ENCODE measurements at places on chromosomes 13 and 19.
A peak's percentile ranks its signal among the peaks of the same experiment; 100 is the strongest.

- DNase-seq = no peak
Measured at GRCh38 chr13:48993150-48993549, 17.4 kb downstream of the FNDC3A start.

GRCh38 chr19:45440259-45440638, 16.5 kb upstream of the ERCC1 start:
- no peak for DNase-seq

DNA sequence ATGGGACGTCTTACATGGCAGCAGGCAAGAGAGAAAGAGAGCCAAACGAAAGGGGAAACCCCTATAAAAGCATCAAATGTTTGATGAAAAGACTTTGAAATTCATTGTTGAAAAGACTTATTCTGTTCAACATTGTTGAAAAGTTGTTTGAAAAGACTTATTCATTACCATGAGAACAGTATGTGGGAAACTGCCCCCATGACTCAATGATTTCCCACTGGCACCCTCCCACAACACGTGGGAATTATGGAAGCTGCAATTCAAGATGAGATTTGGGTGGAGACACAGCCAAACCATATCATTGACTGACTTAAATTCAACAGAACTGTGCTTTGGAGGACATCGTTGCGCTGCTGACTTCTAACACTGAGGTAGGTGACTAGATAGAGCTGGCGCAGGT, 48.0 kb upstream of the RCBTB2 start:
- no peak for DNase-seq

DNA sequence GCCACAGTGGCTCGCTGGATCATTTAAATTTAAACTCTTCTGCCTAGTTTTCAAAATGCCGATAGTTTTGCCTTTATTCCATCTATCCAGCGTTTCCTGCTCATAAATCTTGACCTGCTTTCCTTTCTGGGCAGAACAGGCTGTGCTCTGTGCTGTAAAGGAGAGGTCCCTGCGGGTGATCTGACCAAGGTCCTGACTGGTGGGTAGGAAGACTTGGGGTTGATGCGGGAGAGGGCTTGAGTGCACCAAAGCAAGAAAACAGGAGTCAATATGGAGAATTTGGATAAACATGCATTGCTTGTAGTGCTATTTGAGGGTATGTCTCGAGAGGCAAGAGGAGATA, 533.6 kb downstream of the MYO16 start:
- no peak for DNase-seq

DNA sequence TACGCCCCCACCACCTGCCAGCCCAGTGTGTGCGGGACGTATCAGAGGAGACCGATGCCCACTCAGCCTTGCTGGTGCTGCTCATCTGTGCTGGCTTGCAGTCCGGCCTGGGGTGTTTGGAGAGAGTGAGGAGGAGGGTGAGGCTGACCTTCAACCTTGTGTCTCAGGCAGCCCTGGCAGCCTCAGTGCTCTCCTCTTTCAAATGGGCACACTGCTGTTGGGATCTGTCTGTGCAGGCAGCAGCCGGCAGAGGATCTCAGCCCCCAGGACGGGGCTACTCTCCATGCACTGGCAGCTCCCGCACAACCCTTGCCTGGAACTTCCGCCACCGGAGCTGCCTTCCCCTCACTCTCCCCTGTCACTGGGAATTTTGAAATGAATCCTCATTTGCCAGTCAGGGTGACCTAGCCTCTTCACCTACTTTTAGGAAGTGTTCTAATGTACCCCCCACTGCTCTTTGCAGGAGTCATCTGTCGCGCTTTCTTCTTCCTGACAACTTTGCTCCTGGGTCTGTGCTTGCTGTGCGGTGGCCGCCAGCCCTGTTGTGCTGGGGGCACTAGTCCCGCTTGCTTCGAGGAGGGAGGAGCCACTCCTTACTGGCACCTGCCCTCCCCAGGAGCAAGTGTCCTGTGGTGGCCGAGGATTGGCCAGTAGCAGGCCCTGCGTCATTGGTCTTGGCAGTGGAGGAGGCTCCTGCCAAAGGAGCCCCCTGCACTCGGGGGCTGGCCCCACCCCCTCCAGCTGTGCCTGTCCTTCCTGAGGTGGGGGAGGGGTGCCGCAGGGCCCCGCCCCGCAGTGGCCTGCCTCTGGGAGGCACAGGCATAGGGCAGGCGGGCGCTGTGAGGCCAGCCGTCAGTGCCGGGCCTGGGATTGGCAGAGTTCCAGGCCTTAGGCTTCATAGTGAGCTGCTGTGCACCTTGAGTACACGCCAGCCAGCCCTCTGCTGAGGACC, 53.4 kb downstream of the TSSK6 start:
- DNase-seq = no peak

DNA sequence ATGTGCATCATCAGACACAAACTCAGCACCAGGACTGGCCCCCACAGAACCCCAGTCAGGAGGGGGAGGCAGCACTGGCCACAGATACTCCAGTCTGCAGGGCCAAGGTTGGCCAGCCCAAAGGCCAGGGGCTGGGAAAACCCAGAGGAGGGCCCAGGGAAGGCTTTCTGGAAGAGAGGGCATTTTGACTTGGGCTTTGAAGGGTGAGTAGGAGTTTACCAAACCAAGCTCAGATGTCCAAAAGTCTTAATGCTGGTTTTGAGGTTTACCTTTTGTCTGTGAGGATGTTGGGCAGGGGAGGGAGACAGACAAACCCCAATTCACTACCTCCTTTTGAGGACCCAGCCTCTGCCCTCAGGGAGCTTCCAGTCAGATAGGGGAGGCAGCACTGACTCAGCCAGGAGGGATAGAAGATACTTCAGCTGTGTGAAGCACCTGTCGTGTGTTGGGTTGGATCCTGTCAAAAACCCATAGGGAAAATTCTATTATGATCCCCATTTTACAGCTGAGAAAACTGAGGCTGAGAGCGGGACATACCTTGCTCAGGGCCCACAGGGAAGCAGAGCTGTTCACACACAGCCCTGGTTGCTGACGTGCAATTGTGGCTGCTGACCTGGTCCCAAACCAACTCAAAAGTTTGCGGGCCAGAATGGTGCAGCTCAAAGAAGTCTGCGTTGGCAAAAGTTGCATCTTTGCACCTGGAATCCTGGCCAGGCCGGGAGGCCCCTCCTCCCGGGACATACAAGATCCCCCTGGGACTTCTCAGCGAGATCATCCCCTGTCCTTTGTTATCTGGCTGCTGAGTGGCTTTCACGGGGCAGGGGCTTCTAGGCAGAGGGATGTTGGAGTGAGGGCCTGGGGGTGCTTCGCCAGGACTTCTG, 13.1 kb downstream of the CILP2 start:
- no peak for DNase-seq

- DNase-seq = no peak
Measured at GRCh38 chr19:50654882-50655281, 5.6 kb downstream of the C19orf81 start.

DNA sequence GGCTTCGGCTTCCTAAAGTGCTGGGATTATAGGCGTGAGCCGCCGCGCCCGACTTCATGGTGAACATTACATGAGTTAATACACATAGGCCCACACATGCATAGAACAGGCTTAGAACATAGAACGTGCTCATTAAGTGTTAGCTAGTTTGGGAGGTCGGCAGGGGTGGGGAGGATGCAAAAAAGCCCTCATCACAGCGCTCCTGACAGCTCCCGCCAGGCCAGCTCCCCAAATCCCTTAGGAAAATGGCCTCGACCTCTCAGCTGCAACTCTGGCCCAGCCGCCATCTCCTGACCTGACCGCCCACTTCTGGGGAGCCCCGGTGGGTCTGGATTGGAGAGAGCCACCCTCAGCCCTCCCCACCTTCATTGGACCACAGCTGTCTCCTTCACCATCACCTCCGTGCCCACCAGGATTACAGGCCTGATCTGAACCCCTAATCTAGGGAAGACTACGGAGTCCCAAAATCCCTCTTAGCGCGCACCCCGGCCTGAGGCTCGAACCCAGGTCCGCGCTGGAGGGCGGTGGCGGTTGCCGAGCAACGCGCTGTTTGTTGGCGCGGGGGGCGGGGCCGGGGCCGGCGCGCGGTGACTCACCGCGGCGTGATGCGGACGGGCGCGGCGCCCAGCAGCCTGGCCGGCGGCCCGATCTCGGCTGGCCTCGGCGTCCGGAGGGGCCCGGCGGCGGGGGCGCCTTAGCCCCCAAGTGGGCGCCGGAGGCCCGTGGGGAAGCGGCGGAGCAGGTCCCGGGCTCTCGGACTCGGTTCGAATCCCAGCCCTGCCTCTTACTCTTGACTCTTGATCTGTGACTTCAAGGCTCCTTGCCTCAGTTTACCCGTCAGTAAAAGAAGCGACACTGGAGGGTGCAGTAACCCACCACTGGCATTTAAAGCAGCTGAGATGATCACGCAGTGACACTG, 26.7 kb upstream of the NANOS3 start:
- DNase-seq = peak; percentile 76

DNA sequence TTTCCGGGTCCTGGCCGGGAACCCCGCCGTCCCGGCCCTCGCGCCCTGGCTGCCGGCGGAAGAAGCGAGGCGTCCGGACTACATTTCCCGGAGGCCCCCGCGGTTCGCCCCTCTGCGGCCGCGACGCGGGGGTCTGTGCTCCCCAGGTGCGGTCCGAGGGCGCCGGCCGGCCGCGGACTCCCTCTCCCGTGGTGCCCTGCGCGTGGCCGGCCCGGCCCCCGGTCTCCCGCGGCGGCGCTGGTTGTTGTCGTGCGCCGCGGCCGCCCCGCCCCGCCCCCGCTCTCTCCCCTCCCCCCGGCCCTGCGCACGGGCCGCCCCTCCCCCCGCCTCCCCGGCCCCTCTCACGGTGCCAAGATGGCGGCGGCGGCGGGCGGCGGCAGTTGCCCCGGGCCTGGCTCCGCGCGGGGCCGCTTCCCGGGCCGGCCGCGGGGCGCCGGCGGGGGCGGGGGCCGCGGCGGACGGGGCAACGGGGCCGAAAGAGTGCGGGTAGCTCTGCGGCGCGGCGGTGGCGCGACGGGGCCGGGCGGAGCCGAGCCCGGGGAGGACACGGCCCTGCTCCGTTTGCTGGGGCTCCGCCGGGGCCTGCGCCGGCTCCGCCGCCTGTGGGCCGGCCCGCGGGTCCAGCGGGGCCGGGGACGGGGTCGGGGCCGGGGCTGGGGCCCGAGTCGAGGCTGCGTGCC, at the start of gene KMT2B:
KMT2B (plus strand) TSS at position 339 of the 680 bp plus-strand sequence; CDS start at position 355, 16 bp downstream.
- DNase-seq = no peak

DNA sequence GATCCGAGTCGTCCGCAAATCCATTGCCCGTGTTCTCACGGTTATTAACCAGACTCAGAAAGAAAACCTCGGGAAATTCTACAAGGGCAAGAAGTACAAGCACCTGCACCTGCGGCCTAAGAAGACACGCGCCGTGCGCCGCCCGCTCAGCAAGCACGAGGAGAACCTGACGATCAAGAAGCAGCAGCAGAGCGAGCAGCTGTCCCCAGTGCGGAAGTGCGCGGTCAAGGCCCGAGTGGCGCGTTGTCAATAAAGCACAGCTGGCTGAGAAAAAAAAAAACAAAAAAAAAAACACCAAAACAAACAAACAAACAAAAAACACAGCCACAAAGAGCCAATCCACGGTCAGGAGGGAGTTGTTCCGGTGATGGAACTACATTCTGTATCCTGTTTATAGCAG, 4.7 kb upstream of the GNA15 start:
- DNase-seq = no peak

GRCh38 chr13:99808786-99809185, 162.8 kb downstream of the ZIC5 start:
- DNase-seq = no peak

- DNase-seq = no peak
Measured at GRCh38 chr13:53890696-53891095, 862.1 kb downstream of the OLFM4 start.

DNA sequence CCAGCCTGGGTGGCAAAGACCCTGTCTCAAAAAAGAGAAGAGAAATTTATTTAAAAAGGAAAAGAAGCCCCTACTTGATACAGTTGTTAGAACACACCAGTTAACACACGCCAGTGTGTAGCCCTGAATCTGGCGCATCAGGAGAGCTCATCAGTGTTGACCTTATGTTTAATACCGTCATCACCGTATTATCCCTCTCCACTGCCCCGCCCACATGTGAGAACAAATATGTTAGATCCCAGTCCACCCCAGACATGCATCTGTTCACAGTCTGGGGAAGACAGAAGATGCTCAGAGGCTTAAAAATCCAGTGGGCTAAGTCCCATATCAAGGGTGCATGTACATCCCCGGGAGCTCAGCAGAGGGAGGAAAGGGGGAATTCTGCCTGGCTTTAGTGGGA, 155.2 kb downstream of the DPF1 start:
- DNase-seq = no peak

DNA sequence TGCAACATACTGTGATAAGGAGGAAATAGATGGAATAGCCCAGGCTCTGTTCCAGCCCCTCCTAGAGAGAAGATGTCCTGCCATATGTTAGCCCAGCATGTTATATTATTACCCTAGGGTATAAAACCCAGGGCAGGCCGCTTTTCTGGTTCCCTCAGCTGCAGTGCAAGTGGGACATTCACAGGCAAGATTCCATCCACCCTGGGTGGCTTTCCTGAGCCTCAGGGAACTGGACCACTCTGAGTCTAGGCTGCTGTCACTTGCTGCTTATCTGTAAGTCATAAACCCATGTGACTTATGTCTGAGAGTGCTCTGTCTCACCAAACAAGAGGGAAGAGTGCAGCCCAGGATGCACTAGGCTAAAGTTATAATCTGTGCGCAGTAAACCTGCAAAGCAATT, 413.2 kb downstream of the MZT1 start:
- no peak for DNase-seq

DNA sequence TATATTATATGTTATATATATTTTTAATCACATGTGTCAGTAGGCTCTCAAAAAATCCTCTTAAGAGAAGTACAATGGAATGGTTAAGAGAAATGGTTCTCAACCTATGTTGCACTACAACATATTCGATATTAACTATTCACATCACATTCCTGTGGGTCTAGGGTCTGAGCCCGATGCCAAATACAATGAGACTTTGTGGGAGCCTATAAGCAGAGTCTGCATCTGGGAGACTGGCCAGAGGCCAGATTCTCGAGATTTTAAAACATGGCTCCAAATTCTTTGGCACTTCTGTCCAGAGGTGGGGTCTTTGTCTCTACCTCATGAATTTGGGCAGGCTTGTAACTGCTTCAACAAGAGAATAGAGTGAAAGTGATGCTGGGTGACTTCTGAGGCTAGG, 79.4 kb upstream of the NBEA start:
- DNase-seq = no peak

GRCh38 chr19:3142292-3142670, 6.4 kb downstream of the GNA15 start:
- DNase-seq = peak; percentile 97

All from RPMI7951 (cell line).